ENCODE measurements at places on chromosomes 2 and 18.
A peak's percentile ranks its signal among the peaks of the same experiment; 100 is the strongest.

DNA sequence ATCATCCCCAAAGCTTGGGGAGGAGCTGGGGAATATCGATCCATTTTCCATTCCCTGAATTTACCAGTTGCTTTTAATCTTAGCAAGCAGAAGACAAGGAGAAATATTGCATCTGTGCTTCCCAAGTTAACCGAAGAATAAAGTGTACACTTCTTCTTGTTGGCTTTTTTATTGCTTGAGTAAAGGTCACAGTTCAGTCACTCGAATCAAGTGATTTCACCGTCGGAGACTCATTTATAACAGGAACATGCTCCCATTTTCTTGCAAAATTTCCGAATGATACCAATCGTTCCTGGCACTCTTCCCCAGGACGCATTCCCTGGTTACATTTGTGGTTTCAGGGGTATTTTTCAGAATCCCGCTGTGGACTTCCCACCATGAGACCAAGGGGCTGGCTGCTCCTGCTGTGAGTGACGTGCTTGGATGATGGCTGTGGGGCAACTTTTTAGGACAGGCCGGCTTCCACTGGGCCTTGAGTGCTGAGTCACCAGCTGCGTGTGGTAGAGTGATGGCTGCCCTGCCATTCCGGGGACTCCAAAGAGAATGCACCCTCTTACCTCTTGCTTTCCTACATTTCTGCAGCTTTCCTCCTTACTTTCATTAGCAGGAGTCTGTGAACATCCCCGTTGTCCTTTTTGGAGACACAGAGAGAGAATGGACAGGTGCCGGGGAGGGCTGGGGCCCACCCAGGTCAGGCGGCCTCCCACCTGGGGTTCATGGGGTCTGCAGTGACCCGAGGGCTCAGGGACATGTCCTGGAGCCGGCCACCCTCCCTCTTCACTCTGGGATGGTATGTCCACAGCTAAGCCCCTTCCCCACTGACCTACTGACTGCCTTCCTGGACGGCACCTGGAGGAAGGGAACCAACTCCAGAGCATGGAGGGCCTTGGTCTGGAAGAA is 60.7 kb upstream of the HDAC4 start:
- no peak for DNase-seq

DNA sequence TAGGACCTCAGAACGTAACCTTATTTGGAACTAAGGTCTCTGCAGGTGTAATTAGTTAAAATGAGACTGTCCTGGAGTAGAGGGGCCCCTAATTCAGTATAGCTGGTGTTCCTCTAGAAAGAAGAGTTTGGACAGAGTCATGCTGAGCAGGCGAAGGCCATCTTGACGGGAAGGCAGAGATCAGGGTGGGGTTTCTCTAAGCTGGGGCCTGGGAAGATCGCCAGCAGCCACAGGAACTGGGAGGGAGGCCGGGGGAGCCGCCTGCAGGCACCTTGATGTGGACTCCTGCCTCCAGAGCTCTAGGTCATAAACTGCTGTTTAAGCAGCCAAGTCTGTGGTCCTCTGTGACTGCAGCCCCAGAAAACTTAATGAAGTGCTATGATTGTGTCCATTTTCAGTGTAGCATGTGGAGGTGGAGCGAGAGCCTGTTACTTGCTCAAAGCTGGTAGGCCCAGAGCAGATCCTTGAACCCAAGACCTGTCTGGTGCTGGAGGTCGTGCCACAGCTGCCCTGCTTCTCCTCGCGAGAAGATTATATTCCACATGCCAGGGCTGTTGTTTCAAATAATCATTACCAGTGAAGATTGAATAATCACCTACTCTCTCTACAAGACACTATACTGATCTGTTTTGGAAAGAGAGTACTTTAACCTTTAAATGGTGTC is 105.7 kb downstream of the TPO start:
- DNase-seq, result no peak

DNA sequence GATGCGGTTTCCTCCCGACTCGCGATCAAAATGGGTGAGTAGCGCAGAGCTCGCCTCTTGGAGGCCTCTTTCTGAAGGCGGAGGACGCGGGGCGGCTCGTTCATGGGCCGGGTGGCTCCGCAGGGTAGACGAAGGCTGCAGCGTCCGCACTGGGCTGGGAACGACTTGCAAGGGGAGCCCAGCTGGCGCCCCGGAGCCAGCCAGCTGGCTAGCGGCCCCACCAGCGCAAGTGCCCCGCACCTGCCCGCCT is 328 bp upstream of the PASK start:
- no peak for DNase-seq

DNA sequence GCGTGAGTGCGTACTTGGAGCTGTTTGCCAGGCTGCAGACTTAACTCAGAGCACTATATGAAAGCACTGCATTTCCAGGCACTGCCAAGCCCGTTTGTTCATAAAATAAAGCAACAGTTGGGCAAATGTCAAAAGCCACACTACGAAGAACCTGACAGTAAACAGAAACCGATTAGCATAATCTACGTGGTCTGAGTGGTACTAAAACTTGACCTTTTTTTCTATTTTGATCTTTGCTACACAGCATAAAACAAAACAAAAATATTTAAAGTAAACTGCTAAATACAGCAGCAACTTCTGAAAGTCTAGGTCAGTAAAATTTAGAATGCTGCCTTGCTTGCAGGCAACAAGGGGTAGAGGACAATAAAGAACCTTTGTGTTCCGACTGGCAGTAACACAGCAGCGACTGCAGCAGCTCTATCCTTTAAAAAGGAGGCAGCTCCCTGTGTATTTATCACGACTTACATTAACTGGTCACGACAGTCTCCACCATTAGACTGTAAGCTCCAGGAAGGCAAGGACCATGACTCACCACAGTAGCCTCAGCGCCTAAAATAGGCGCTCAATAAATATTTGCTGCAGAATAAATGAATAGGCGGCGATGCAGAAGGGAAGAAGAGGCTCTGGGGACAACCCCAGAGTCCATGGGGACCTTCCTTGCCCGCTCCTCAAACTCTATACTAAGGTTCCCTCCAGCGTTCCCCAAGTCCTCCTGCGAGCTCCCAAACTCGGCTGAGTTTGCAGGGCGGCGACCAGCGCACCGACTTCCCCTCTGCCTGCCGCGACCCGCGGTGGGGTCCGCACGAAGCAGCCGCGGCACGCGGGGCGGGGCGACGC is 902 bp downstream of the SS18 start:
- no peak for DNase-seq

DNA sequence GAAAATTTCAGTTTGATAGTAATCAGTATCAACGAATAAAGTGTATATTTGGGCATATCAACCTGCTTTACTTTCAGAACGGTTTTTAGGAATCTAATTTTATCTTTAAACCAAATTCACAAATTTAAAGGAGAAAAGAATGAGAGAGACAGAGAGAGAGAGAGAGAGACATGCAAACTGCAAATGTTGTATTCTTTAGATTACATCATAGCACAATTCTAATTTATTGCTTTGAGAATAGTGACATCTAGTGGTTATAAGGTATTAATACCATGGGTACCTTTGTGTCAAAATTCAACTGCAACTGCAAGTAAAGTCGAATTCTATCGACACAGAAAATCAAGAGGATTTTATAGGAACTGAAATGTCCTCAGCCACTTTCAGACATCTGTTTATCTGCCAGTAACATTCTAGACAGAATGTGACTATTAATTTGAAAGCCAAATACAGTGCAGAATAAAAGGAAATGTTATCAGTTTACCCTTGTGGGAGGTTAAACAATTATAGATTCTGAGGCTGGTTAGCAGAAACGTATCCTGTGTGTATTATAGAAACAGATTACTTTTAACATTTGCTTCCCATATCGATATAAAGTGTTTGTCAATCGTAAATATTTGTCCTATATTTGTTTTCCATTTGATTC is 529.8 kb upstream of the VRK2 start:
- DNase-seq, result no peak

GRCh38 chr2:235611349-235611748 is 117.5 kb downstream of the AGAP1 start:
- no peak for DNase-seq

DNA sequence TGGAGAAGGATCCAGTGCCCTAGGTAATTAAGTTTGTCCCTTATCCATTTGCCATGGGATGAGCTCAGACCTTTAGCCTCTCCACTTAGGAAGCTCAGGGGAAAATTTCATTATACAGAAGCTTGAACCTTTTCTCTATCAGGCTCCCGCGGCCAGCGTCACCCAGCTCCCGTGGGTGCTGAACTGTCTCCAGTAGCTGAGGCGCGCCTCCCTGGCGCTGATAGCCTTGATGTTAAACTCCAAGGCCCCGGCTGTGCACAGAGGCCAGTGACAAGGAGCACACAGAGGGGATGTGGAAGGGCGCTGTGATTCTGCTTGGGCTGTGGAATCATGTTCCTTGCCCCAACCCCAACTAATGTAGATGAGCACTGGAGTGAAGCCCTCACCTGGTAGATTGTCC is 50.8 kb downstream of the NRP2 start:
- DNase-seq, result no peak

- no peak for DNase-seq
These were observed 12.9 kb downstream of the ADCY3 start for GRCh38 chr2:24907116-24907515.

- DNase-seq, result peak; percentile 47
These were observed 33.6 kb upstream of the RND3 start for GRCh38 chr2:150520887-150521664.

- DNase-seq, result no peak
These were observed 21.4 kb upstream of the RHOB start for GRCh38 chr2:20425371-20425881.

GRCh38 chr2:96952016-96952750 is 34.2 kb downstream of the FAM178B start:
- no peak for DNase-seq

- no peak for DNase-seq
These were observed 443.3 kb upstream of the MEIS1 start for GRCh38 chr2:65991381-65992197.

- DNase-seq, result no peak
These were observed 1.2 kb upstream of the CNNM4 start for GRCh38 chr2:96759548-96759947.

GRCh38 chr18:41646915-41647620 is 308.0 kb upstream of the PIK3C3 start:
- no peak for DNase-seq

DNA sequence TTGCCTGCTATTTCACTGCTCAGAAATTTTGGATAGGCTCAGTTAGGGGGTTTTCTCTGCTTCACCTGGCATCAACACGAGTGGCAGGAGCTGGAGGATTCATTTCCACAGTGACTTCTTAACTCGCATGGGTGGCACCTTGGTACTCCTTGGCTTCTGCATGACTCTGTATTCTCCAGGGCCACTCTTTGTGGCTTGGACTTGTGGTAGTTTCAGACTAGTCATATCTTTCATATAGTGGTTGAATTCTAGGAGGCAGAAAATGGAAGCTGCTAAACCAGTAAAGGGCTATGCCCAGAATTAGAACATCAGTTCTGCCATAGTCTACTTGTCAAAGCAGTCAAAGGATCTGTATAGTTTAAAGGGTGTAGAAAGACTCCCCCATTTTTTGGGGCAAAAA is 6.8 kb downstream of the MAIP1 start:
- no peak for DNase-seq

DNA sequence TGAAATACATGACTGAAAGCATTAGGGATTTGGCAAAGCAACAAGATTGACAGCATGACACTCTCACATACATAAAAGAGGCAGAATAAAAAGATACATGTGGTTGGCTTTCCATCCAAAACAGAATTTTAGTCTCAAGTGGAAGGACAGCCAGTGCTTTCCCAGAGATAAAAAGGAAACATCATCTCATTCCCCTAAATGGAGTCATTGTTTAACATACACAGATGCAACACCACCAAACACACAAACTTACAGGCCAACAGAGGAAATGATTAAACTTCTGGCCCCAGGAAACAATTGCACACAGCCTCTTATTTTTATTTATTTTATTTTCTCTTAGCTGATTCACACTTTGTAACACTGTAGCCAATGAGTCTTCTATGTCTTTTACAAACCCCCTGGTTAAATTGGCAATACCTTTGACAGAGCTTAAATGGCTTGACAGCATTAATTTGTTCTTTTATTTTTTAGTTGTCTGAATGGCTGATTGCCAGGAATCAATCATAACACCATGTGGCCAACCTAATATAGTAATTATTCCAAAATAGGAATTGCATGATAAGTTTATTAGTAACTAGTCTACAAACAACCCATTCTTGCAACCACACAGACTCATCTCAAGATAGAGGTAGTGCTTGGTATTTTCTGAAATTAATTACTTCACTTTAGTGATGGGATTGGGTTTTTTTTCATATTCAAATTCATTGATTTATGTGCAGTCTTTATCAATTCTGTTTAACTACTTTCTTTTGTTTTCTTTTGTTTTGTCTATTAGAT is 190.5 kb downstream of the RND3 start:
- no peak for DNase-seq

DNA sequence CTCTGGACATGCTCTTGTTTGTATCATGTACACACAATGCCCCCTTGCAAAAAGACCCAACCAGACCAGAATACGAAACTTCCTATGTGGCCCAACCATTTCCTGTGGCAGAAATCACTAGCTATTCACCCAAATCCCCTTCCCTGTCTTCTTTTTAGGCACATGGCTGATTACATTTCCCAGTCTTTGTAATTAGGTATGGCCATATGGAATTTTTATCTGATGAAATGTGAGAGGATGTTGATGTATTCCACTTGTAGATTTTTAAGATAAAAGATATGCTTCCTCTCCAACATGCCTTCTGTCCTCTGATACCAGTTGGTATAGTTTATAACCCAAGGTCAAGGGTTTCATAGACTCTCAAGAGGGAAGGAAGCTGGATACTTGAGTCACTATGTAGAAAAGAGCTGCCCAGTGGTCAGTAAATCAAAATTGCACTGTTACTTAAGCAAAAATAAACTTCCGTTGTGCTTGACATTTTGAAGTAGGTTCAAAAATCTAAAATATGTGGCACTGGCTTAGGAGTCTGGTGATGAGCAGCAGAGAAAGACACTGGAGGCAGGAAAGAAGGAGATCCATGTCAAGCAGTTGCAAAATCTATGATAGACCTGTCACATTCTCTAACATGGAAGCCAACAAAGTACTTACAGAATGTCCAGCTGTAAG is 297.4 kb downstream of the SMAD2 start:
- no peak for DNase-seq

- peak; percentile 70 for DNase-seq
These were observed at the start of gene CIB4 for GRCh38 chr2:26640781-26641564. CIB4 (minus strand) TSS chr2:26641366; CDS start chr2:26641314, 52 bp downstream.

DNA sequence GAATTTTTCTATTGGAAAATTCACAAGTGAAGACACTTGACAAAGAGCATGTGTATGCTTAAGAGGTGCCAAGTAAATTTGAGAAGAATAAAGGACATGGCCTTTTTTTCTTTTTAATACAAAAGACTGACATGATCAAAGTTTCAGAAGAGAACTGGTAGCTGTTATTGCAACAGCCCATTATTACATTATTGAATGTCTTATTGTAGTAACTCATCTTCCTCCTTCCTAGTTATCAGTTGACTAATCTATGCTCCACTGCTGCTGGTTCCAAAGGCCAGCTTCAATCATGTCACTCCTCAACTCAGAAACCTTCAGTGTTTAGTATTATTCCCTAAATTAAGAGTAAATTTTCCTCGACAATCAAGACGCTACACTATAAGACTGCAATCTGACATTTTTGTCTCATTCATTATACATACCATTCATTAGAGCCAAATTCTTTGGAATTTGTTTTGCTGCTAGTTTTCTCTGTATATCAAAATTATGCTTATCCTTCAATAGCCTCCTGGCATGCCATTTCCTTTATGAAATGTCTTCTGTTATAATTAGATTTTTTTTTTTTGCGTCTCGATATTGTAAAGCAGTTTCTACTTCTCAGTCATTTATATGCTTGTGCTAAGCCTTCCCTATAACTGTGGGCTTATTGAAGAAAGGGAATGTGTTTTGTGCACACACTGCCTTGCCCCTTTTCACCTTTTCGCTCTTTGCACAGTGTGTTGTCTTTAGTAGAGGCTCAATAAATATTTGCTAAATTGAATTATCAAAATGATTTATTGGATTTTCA is 27.9 kb downstream of the ITGA4 start:
- no peak for DNase-seq

- DNase-seq, result no peak
These were observed 6.9 kb downstream of the NDUFA10 start for GRCh38 chr2:240018071-240018750.
